ENCODE measurements at places on chromosomes 2 and 18.

DNA sequence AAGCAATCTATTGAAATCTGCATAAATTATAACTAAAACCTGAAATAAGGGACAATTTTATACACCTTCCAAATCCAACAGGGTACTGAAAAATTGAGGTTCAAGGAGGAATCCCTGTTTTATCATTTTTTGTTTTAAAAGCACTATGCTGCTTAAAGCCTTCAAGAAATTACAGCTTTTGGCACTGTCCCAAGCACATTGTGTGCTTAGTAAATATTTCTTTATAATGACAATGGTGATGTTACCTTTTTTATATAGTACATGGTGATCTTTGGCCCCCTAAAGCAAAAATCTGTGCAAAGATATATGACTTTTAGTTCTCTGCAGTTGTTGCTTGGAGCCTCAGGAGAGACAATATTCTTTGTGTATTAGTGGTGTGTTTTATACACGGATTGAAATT lies 71.6 kb upstream of the EFEMP1 start:
- no peak for DNase-seq

DNA sequence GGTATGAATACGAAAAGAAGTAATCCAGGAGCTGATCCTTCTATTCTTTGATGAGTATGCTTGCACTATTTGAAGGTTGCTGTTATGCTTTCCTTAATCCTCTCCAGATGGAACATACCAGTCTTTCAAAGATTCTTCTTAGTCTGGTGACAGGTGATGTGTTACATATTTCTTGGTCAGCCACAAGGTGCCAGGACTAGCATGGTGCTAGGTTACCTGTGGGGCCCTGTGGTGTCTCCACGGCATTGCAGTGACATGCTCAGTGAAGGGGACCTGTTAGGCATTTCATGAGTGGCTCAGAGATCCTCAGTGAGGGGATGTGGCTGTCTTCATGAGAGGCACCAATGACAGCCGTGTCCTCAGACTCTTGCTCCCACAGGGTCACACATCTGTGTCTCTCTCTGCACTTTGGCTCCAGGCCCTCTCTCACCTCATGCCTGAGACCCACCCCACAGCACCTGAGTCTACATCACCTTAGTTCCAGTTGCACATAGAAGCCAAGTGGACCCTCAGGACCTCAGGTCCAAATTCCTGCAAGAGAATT lies 13.1 kb upstream of the RAB31 start:
- DNase-seq: no peak

GRCh38 chr18:70622622-70623419 lies 334.0 kb downstream of the SOCS6 start:
- DNase-seq: no peak

- DNase-seq: no peak
Measured at GRCh38 chr2:236512902-236513435, 56.7 kb upstream of the ACKR3 start.

All from D721Med (cell line).